ENCODE measurements at places on chromosomes 3 and 15. TPM values are rescaled to one million over a fixed set of nuclear protein-coding genes. Genes with fewer than 3 reads are reported as not detected.

Gene GOLGA6L22
- total RNA-seq, result not detected

Gene TGM4
- total RNA-seq, result not detected

Gene LRRN1
- 0.33 TPM for total RNA-seq

Gene C3orf49
- total RNA-seq, result not detected

Gene CIAO2A
- 94.5 TPM for total RNA-seq

GRCh38 chr3:23292432-23292831, 89.3 kb downstream of the UBE2E2 start:
- DNase-seq, result no peak
- H3K36me3 ChIP-seq, result no peaks in the 10 kb centered on the region
- H3K27ac ChIP-seq, result no peak overlapping the region
- no peak overlapping the region for H3K4me3 ChIP-seq
- H3K4me1 ChIP-seq, result no peaks in the 10 kb centered on the region

DNA sequence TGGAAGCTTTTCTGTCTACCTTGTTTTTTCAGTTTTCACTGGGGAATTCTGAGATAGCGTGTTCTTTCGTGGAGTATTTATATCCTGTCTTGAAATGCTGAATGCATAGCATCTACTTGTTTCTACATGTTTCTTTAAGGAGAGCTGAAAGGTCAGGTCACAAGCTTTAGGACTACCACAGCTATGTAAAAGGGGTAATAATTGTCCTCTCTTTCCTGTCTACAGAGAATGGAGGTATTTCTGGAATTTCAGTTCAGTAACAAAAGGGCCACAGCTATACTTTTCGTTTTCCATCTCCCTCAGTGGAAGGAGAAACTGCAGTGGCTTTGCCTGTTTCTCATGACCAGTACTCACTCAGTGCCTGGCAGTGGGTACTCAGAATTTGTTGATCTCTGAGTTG, 4.7 kb downstream of the INAFM2 start:
- peaks cover 6% of the 10 kb centered on the region for H3K4me1 ChIP-seq
- H3K27ac ChIP-seq, result no peak overlapping the region
- H3K4me3 ChIP-seq, result no peak overlapping the region
- no peaks in the 10 kb centered on the region for H3K36me3 ChIP-seq

GRCh38 chr15:56492236-56492635, 27.3 kb upstream of the MNS1 start:
- H3K27ac ChIP-seq, result no peak overlapping the region
- no peaks in the 10 kb centered on the region for H3K36me3 ChIP-seq
- H3K4me1 ChIP-seq, result no peaks in the 10 kb centered on the region
- DNase-seq, result no peak
- H3K27me3 ChIP-seq, result peaks cover 13% of the 10 kb centered on the region
- no peak overlapping the region for H3K4me3 ChIP-seq

DNA sequence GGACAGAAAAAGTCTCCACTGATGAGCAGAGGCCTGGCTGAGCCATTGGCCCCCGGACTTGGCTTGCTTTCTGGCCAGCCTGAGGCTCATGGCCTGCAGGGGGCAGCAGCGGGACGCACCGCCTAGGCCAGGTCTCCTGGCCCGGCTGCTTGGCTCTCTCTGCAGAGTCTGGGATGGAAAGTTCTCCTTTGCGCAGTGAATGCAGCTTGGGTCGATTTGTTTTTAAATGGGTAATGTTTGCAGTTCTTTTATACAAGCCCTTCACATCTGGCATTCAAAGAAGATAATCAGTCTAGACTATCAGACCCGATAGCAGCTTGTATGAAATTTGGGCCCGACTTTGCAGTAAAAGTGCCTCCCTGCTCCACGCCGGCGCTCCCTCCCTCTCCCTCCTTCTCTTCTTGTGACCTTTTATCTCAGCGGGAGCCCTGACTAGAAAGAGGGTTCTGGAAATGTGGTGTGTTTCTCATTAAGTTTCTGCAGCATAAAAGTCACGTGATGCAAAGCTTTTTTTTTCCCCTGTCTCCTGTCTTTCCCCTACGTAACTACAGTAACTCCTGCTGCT, 59.9 kb downstream of the ZNF621 start:
- no peak overlapping the region for H3K27ac ChIP-seq
- H3K27me3 ChIP-seq, result no peaks in the 10 kb centered on the region
- peak; percentile 75 for DNase-seq
- no peak overlapping the region for H3K4me3 ChIP-seq
- H3K4me1 ChIP-seq, result no peaks in the 10 kb centered on the region

GRCh38 chr15:78831229-78832207, 20.3 kb upstream of the ADAMTS7 start:
- H3K4me3 ChIP-seq, result no peak overlapping the region
- peaks cover 7% of the 10 kb centered on the region for H3K27me3 ChIP-seq
- DNase-seq, result no peak
- no peaks in the 10 kb centered on the region for H3K36me3 ChIP-seq

DNA sequence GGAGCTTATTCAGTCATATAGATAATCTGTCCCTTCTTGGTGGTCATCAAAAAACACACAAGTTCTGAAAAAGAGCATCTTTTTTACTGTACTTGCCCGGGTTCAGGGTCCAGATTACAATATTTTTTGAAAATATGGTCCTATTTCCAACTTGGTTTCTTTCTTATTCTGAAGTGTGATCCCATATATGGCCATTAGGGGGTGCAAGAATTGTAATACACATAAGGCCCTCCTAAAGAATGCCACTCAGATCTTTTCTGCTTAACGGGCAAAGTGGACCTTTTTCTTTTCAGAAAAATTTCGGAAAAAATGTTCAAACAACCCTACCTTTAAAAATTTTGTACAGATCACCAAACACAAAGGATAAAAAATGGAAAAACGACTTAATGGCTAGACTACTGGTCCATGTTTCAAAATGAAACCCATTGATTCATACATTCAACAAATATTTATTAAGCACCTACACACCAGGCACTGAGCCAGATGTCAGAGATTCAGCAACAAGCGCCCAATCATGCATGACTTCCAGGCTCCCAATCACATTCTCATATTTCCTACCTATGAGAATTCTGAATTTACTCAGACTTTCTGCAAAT, 102.0 kb upstream of the MYRIP start:
- no peaks in the 10 kb centered on the region for H3K36me3 ChIP-seq
- H3K4me3 ChIP-seq, result no peak overlapping the region
- H3K4me1 ChIP-seq, result no peaks in the 10 kb centered on the region
- no peaks in the 10 kb centered on the region for H3K27me3 ChIP-seq

DNA sequence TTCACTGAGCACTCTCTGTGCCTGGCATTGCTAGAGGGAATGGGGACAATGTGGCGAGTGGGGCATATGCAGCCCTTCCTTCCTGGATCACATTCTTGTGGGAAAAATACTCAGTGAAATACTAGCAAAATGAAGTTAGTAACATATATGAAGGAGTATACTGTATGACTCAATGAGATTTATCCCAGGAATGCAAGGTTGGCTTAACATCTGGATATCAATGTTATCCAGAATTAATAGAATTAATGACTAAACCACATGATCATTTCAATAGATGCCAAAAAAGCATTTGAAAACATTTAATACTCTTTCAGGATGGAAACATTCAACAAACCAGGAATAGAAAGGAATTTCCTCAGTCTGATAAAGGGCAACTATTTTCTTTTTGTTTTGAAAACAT, 27.5 kb downstream of the AMOTL2 start:
- H3K4me1 ChIP-seq, result peaks cover 7% of the 10 kb centered on the region
- no peak for DNase-seq
- H3K27ac ChIP-seq, result no peak overlapping the region
- H3K4me3 ChIP-seq, result no peak overlapping the region

DNA sequence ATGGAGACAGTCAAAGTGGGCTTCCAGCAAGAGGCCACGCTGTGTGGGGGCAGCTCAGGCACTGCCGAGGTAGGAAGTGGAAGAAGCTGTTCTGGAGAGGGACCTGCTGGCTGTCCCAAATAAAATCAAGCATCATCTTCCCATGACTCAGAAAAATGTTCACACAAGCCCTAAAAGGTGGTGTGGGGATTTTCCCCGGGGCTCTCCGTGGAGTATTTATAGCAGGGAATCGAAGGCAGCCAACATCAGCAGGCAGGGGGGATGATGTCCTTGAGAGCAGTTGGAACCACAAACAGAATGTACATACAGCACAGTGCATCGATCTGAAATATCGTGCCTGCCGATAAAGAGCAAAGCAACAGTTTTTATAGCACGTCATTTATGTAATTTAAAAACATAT, 27.6 kb downstream of the PRR23E start:
- no peak overlapping the region for H3K4me3 ChIP-seq
- H3K27me3 ChIP-seq, result no peaks in the 10 kb centered on the region
- no peak for DNase-seq
- no peak overlapping the region for H3K27ac ChIP-seq
- no peaks in the 10 kb centered on the region for H3K4me1 ChIP-seq
- H3K36me3 ChIP-seq, result no peaks in the 10 kb centered on the region
